Stimulated activated CD4-positive, alpha-beta T cell treated with anti-CD3 and anti-CD28 coated beads, Interleukin-4, amount 100 ng/mL, for 1 hour (primary cell): ENCODE measurements at places on chromosomes 2 and 18.

DNA sequence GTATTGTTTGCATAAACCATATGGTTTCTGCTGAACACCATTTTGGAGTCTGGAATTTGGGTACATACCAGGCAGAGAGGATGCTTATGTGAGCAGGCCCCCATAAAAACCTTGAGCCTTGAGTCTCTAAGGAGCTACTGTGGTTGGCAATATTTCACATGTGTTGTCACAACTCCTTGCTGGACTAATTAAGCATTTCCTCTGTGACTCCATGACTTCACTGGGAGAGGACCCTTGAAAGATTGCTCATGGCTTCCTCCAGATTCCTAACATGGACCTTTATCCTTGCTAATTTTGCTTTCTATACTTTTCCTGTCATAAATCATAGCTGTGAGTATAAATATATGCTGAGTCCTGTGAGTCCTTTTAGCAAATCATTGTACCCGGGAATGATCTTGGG is 7.6 kb upstream of the COQ10B start:
- DNase-seq = no peak

DNA sequence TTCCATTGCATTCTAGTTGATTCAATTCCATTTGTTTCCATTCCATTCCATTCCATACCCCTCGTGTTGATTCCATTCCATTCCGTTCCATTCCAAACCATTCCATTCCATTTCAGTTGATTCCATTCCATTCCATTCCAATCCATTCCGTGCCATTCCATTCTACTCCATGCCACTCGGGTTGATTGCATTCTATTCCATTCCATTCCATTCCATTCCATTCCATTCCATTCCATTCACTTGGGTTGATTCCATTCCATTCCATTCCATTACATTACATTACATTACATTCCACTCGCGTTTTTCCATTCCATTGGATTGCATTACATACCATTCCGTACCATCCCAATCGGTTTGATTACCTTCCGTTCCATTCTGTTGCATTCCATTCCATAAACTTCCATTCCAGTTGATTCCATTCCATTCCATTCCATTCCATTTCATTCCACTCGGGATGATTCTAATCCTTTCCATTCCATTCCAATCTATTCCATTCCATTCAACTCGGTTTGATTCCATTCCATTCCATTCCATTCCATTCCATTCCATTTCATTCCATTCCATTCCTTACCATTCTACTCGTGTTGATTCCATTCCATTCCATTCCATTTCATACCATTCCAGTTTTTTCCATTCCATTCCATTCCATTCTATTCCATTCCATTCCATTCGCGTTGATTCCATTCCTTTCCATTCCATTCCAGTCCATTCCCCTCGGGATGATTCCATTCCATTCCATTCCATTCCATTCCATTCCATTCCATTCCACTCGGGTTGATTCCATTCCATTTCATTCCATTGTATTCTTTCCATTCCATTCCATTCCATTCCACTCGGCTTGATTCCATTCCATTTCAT is 1140.4 kb downstream of the RPIA start:
- DNase-seq = no peak

- DNase-seq = peak; percentile 30
Observed at GRCh38 chr2:223779877-223780276, 57.5 kb downstream of the AP1S3 start.

DNA sequence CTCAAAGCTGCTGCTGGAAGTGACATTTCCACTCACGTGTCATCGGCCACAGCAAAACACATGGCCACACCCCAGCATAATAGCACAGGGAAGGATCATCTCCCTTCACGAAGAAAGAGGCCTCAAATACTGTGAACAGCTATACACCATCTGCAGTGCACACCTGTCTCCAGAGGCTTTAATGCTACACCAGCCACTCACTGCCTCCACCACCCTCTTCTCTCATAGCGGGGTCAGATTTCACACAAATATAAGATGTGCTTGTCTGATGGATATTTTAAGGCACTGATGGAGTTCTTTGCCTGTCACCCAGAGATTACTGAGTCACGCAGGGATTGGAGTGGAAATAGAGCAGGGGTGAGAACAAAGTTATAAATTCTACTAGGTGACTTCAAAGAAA is 374.0 kb downstream of the ZNF516 start:
- DNase-seq = no peak

GRCh38 chr2:128404709-128405466 is 86.2 kb upstream of the HS6ST1 start:
- no peak for DNase-seq

DNA sequence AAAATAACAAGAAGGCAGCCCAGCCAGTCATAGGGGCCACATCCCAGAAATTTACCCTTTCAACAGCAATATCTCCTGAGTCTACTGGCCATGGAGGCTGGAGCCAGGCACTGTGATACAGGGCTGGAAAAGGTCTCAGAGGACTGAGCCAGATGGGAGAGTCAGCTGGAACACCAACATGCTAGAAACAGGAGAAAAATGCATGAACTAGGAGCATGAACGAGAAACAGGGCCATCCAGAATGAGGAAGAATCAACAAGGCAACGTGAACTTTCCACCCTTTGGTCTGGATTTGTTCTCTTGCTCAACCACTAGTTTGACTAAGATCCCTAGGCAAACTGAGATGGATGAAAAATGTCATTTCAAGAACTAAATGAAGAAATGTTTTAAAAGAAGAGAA is 13.1 kb downstream of the PID1 start:
- DNase-seq = no peak

DNA sequence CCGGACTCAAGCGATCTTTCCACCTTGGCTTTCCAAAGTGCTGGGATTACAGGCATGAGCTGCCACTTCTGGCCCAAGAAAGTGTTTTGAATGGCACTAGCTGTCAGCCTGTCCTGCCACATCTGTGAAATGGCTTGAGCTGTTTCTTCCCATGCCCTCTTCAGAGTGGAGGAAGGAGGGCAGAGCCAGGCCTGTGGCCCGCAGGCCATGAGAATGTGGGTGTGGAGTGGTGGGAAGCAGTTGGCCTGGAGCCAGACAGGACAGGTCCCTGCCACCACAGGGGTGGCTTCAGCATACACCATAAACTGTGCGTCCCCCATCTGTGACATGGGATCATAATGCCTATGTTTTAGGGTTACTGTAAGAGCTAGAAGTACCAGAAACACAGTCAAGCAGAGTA is 6.5 kb downstream of the SLC66A3 start:
- no peak for DNase-seq

- no peak for DNase-seq
Observed at GRCh38 chr2:176161825-176162626, 4.9 kb downstream of the HOXD3 start.

DNA sequence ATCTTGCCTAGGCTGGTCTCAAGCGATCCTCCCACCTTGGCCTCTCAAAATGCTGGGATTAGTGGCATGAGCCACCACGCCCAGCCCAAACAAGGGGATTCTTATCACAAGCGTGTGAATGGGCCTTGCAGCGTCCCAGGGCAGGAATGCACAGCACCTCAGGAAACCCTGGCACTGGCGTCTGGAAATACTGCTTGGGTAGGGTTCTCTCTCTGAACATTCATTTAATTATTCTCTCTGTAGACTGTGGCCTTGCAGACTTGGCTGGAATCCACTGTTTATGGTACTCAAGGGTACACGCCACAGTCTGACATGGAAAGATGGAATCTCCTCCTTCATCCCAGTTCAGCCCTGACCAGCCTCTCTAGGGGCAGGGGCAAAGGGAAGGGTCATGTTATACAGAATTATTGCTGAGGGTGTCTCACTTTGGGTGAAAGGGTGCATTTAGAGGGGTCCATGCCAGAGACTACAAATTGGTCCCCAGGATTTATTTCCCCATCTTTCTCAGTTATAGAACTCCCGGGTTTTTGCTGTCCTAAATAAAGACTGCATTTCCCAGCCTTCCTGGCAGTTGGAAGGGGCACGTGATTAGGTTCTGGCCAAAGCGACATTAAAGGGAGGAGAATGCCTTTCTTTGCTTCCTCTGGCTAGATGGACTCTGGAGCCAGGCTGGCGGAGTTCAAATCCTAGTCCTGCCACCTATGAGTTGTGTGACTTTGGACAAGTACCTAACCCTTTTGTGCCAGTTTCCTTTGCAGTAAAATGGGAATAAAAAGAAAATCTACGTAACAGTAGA is 147.2 kb upstream of the HAAO start:
- no peak for DNase-seq

GRCh38 chr2:116162395-116162794 is 1652.1 kb upstream of the DDX18 start:
- DNase-seq = no peak

GRCh38 chr2:98477506-98477905 is 32.8 kb downstream of the INPP4A start:
- DNase-seq = no peak

- no peak for DNase-seq
Observed at GRCh38 chr2:232696609-232697058, 497 bp upstream of the GIGYF2 start.

DNA sequence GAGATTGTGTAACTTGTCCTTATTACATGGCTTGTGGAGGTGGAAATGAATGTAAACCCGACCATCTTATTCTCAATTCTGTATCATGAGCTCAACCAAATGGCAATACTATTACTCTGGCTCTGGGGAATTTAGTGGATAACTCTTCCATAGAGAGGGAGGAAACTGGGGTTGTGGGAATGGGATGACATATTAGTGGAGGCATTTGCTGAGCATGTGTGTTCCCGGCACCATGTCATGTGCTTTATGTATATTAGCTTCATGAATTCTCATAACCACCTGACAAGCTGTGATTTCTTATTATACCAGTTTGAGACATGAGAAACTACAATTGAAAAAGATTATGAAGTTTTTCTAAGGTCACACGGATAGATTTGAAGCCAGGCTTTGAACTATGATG is 112.8 kb upstream of the TMEFF2 start:
- no peak for DNase-seq

GRCh38 chr2:235945608-235946140 is 222.5 kb downstream of the GBX2 start:
- no peak for DNase-seq

DNA sequence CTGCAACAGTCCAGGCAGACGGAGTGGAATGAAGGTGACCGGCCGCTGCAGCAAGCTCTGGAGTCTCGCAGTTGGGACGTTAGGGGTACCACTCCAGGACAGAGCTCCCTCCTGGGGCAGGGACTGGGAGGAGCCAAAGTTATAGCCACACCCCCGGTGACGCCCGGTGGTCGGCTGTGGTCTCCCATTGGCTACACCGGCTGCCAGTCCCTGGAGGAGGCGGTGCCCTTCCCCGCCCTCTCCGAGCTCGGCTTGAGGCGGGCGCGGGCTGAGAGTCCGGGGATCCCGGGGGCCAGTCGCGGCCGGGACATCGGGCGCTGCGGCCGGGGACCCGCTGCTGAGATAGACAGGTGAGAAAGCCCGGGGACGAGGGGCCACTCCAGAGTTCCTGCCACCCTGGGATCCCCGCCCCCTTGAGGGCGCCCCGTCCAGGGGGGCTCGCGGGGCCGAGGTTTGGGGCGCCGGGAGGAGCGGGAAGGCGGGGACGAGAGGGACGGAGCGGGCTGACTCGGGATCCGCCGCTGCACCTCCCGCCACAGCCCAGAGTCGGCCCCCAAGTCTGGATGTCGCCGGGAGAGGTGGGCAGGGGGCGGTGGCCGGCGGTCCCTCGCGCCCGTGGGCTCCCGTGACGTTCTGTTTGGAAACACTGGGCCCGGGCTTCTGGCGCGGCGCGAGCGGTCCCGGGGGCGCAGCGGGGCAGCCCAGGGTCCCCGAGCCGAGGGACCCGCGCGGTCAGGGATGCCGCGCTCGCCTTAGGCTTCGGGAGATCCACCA is at the start of gene PLEKHH2:
Gene PLEKHH2 (plus strand): TSS at position 231 of the 774 bp plus-strand sequence. CDS start 7,414 bp downstream, outside the sequence.
- DNase-seq = peak; percentile 90

- no peak for DNase-seq
Observed at GRCh38 chr2:3520591-3520990, 1.3 kb upstream of the ADI1 start.

GRCh38 chr18:76446321-76447257 is 48.5 kb downstream of the ZNF516 start:
- no peak for DNase-seq

DNA sequence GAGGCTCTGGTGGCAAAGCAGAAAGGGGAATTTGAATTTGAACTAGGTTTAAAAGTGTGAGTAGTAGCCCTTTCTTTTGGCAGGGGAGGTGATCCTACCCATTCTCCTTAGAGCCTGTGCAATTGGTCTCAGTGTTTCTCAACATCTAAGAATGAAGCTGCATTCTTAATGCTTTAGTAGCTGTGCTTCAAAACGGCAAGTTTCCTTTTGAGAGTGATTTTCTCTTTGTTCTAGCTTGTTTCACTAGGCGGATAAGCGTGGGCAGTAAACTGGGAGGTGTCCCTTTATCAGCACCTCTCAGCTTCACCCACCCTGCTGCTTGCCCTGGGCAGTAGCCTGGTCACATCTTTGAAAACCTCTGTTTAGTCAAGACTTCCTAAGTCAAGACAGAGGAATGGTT is 6.7 kb downstream of the CRIM1 start:
- DNase-seq = no peak

DNA sequence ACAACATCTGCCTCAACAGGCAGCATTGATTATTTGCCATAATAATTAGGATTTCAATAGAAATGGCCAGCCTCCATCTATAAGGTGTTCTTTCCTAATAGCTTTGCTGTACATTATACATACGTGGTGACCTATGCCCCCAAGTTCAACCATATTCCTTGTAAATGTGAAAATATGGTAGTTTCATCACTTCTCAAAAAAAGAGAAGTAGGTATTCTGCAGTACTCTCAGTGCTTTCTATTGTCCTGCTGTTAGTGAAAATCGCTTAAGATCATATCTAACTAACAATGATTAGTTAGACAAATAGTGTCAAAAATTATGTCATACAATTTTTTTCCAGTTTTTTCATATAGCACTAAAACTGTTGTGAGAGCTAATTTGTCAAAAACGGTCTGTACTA is 79.6 kb downstream of the SLC4A10 start:
- DNase-seq = no peak

DNA sequence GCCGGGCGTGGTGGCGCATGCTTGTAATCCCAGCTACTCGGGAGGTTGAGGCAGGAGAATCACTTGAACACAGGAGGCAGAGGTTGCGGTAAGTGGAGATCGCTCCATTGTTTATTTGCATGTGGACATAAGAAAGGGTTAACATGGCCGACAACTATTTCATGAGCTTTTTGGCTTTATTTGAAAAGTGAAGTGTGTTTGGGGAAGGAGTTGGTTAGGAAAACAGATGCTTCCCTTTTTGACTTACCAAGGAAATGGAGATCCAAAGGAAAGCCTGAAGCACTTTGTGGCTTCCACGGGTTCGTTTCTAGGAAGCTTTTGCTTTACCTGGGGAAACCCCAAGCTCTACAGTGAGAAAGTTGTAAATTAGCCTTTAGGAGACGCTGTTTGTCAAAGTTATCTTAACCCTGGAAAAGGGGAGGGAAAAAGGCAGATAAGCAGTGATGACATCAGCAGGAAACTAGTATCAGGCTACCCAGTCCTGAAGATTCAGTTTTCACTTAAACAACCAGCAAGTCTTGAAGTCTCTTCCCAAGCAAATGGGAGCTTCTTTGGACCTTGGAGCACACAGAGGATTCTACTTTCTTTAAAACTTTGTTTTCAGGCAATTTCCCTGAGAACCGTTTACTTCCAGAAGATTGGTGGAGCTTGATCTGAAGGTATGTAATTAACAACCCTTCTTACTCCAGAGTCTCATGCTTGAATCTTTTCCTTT is at the start of gene CASP10:
Gene CASP10 (plus strand): TSS at position 492 of the 715 bp plus-strand sequence. CDS start 2,637 bp downstream, outside the sequence.
- DNase-seq = no peak

GRCh38 chr18:28124131-28125029 is 52.5 kb downstream of the CDH2 start:
- DNase-seq = no peak

- no peak for DNase-seq
Observed at GRCh38 chr2:210671065-210671464, 114.7 kb downstream of the CPS1 start.

GRCh38 chr2:173232956-173233744 is 121.5 kb upstream of the CDCA7 start:
- DNase-seq = no peak

- DNase-seq = no peak
Observed at GRCh38 chr2:218082586-218083351, 13.7 kb downstream of the RUFY4 start.
